ENCODE measurements at places on chromosomes 6 and 20.

GRCh38 chr6:88662163-88662580, 301.2 kb downstream of the RNGTT start:
- no peak for DNase-seq

DNA sequence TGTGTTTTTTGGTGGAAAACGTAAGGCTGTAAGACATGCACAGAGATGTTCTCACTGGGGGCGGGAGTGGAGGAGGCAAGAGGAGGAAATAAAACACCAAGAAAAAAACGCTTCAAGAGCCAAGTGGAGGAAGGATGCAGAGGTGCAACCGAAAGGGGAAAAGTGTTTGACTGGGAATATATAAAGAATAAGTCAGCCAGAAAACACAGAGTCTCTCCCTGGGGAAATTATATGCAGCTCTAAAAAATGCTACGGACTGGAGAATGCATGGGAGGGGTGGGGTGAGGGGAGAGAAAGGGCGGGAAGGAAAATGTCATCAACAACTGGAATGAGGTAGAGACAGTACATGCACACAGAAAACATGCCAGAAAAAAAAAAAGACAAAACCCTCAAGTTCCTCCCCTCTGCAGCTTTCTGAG, 133.5 kb downstream of the SCML4 start:
- DNase-seq, result no peak

DNA sequence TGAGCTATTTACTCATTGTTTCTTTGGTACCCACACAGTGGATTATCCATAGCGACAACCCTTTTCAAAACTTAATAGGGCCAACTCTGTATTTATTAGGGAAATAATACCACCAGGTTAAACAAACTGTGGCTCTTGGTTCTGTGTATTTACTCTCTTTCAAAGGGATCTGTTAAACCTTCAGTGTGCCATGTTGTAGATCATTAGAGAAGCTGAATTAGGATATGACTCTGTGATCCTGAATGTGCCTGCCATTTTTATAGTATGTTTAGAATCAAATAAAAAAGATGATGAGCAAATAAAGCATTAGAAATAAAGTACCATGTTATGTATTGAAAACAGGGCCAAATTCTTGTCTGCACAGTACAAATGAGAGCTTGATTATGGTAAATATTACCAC, 25.0 kb upstream of the SLC35D3 start:
- no peak for DNase-seq

DNA sequence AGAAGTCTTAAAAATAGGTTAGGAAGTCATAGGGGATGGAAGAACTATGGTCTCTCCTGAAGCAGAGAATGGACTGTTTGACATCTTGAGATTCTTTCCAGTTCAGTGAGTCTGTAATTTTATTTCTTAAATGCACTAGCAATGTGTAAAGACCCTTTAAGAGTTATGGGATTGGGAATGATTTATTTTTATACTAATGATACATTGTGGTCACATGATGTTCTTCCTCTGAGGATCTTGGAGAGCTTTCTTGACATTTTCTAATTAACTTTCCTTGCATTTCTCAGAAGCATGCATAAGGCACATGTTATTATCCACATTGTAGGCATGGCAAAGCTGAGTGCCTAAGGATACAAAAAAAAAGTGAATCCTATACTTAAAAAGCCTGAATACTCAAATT, 507.6 kb upstream of the NRSN1 start:
- DNase-seq, result no peak

DNA sequence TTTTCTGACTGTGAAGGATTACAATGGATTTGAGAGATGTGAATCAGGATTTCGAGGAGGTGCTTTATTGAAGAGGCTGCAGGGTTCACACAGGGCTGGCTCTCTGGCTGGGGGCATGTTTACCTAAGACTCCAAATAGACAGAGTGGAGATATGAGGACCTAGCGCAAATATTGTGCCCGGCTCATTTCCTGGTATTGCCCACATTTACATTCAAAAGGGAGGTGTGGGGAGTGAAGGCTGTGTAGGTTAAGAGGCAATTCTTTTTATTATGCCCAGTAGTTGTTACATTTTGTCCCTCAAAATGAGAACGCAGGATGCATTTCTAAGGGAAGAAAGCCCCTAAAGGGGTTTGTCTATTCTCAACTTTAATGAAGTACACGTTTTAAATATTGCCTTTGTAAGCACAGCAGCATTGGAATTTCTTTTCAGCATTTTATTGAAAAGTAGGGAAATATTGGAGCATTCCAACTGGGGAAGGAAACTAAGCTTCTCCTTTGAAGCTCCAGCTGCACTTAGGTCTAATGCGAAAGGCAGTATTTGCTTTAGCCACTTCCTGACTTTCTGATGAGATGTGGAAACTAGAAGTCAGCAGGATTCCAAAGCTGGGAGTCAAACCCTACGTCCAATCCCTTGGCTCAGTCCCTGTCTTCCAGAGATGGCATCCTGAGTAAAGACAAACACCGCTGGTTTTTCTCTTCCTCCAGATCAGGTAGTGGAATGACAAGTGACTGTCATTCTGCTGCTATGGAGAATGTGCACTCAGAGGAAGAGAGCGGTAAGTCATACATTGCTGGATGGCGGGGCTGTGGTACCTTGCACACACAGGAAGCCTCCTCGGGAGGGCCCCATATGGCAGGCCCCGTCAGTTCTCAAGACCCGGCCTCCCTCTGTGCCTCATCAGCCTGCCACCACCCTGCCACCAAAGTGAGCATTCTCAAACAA, 70.7 kb downstream of the MYB start:
- DNase-seq, result no peak

GRCh38 chr6:161256407-161256806, 17.5 kb downstream of the AGPAT4 start:
- DNase-seq, result no peak

DNA sequence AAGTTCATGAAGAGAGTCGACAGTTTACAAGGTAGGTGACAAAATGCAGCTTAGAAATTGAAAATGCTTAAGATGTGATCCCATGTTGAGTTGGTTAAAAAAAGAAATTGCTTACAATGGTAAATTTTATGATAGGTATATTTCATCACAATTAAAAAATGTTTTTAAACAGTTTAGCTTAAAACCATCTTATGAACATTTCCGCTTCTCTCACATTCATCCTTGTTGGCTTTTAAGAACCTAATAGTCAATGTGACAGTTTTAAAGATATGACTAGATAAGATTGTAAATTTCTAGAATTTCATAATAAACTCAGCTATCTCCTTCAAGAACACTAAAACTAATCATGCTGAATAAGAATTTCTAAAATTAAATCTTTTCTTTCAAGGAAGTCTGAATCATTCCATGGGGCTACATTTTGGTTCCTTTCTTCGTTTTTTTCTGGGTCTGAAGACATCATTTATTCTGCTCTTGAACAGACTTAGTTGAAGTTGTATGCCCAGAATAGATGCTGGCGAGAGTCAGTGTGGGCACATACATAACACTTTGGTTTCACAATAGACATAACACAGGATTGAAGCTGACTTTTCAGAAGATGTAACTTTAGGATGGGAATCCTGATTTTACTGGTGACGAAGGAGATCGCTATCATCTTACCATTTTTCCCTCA, 35.9 kb upstream of the LTV1 start:
- no peak for DNase-seq

- DNase-seq, result no peak
Observed at GRCh38 chr20:57648878-57649616, 28.8 kb upstream of the ZBP1 start.

DNA sequence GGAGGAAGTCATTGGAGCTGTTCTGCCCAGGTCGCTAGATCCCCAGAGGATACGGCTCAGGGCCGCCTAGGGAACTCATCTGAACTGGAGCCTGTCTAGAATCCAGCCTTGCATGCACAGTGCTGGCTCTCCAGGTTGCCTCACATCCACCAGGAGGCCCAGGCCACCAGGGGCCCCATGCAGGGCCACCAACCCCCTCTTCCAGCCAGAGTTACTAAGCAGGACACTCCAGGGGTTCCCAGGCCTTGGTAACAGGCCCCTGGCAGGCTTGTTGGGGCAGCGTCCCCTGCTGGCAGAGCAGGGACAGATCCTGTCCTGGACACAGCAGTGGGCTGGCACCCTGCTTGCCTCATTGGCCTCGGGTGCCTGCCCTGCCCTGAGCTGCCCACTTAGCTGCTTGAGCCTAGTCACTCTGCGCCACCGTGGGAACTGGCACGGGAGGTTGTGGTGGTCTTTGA, 35.3 kb downstream of the EFCAB8 start:
- DNase-seq, result peak; percentile 22

- DNase-seq, result no peak
Observed at GRCh38 chr6:2622671-2623070, 128.1 kb downstream of the MYLK4 start.

- DNase-seq, result no peak
Observed at GRCh38 chr6:29506446-29507067, 18.8 kb upstream of the MAS1L start.
